ENCODE measurements at places on chromosomes 6 and 20.

DNA sequence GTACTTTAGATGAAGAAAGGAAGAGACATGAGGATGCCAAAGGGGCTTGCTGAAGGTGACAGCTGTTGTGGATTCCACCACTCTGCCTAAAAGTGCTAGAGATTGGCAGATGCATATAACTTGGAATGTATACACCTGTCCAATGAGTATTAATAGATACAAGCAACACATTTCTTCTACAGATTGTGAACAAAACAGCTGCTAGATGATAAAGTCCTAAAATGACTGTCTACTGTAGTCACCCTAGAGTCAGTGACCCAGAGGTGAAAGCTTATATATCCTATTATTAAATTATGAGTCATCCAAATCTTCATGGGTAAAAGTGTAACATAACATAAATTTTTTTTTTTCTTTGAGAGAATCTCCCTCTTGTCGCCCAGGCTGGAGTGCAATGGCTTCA, 5.2 kb downstream of the RNF217 start:
- DNase-seq: no peak

- peak; percentile 69 for DNase-seq
Measured at GRCh38 chr6:132687306-132687705, 26.5 kb downstream of the VNN1 start.

GRCh38 chr6:158713469-158713868, 63.6 kb downstream of the SYTL3 start:
- no peak for DNase-seq

GRCh38 chr6:9140172-9140571, 704.8 kb upstream of the SLC35B3 start:
- DNase-seq: no peak

DNA sequence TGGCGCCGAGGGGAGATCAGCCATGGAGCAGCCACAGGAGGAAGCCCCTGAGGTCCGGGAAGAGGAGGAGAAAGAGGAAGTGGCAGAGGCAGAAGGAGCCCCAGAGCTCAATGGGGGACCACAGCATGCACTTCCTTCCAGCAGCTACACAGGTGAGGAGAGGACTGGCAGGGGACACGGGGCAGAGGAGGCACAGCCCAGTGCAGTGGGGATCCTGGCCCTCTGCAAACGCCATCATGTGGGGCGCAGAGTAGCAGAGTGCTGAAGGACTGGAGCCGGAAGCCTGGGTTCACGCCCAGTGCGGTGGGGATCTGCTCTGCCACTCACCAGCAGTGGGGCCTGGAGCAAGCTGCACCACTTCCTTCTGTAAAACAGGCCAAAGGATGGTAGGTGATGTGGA, 41.1 kb upstream of the FANCE start:
- no peak for DNase-seq

GRCh38 chr6:57294862-57295445, 22.5 kb upstream of the PRIM2 start:
- DNase-seq: no peak

DNA sequence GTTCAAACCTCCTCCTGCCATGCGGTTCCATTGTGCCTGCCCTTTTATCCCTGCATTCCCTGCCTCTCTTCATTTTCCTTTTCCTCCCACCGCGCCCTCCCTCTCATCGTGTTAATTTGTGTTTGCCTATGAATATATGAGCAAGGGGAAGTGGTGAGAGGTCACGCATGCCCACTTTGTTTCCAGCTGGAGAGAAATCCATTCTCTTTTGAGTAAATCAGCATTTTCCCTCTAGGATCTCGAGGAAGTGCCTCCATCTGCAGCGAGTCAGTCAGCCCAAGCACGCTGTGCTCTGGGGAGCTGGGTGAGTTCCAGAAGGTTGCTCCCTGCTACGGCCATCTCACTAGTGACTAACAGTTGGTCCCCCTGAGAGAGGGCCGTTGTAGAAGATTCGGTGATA, 42.9 kb downstream of the CDH26 start:
- no peak for DNase-seq

All from epithelial cell of proximal tubule (primary cell).